ENCODE measurements at places on chromosomes 1 and 21.

GRCh38 chr1:167400359-167400953, 117.9 kb downstream of the CD247 start:
- no peak for DNase-seq

DNA sequence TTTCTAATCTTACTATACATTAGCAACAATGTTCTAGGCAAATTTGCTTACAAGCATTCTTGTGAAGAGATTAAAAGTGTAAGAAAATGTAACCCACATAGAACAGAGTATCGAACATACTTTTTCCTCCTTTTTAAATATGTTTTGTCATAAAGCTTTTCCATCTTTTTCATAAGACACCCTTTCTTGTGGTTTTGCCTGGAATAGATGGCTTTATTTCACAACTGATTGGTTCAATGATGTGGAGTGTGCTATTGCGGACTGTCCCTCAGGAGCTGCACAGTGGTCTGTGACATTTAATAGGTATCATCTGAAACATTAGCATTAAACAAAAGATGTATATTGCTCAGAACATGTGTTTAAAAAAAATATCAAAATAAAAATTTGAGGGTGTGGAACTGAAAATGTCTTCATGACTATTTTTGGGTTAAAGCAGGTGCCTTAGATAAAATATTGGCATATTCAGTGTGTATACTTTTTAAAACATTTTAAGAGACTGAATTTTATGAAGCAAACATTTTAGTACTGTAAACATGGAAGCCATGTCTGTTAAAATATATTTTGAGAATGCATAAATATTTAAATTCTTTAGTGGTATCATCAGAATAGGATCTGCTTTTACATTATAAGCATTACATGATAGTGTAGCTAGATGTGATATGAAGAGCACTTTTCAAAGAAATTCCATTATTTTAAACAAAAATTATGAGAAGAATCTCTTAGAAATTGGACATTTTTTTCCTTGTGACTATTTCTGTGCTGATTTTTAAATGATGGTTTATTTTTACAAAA, 48.3 kb upstream of the C1orf146 start:
- DNase-seq: no peak

DNA sequence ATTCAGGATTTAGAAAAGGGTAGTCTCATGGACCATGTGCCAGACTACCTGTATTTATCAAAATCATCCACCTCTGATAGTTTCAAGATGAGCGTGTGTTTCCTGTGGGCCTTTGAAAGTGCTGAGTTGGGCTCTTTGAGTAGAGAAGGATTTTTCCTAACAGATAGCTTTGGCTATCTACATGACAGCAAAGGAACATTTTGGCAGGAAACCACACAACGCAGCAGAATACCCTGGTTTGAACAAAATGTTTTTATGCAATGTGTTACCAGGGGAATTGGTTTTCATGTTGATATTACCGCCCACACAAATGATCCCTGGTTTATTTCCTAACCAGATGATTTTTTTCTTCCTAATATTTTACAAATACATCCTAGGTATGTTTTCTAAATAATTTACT, 431.4 kb downstream of the NEGR1 start:
- no peak for DNase-seq

DNA sequence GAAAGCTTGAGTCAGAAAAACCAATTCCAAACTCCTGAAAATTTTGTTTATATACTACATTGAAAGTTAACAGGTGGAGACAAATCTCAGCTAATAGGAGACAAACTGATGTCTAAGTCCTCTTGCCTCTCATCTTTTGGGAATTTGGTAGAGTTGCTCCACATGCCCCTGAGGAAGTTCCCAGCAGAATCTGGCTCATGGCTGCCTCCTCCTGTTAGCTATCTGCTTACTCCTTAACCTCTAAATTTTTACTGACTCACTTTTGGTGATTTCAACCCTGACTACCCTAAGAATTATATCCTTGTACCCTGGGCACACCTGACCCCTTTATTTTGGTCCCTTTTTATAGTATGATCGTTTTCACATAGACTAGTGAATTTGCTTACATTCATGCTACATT, 633.7 kb upstream of the USP24 start:
- no peak for DNase-seq

GRCh38 chr1:81179242-81179641, 621.5 kb upstream of the ADGRL2 start:
- no peak for DNase-seq

DNA sequence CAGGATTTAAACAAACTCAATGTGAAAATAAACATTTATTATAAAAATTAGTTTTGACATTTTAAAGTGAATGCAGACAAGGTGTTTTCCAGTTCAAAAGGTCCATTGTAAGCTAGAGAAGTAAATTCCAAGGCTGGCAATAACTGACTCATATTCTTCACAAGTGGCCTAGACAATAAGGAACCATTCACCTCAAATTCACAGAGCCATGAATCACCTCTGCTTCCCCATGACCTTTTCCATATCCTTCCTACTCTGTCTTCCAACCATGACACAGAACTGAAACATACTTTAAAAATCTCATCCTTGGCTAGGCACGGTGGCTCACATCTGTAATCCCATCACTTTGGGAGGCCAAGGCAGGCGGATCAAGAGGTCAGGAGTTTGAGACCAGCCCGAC, 24.8 kb downstream of the F11R start:
- DNase-seq: no peak

GRCh38 chr1:199920635-199921034, 106.9 kb upstream of the NR5A2 start:
- no peak for DNase-seq

GRCh38 chr1:32063261-32063681, 9.5 kb upstream of the TMEM39B start:
- DNase-seq: no peak

DNA sequence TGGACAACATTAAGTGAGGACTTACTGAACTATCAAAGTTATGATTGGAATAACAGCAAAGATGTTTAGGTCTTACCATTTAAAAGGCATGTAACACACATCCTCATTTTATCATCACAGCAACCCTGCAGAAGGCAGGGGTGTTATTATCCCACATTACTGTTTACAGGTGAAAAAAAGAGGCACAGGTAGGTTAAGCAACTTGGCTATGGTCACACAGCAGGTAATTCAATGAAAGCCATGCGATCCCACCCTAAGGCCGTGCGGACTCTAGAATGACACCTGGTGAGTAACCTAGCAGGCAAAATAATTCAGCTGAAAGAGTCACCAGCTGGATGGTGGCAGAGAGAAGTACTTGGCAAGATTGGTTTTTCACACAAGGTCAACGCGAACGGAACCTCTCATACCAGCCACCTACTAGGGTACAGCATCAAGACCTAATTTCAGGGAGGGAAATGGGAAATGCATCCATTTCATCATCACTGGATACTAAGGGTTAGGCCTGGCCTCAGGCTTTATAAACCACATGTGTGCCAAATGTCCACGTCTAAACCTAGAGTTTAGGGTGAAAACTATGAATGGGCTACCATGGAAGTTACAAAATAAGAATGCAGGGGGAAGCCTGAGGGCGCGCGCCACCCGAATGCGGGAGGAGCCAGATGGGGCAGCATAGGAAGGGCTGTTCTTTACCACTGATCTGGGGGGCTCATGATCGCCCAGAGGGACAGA, 85.3 kb downstream of the SLC66A1 start:
- no peak for DNase-seq

DNA sequence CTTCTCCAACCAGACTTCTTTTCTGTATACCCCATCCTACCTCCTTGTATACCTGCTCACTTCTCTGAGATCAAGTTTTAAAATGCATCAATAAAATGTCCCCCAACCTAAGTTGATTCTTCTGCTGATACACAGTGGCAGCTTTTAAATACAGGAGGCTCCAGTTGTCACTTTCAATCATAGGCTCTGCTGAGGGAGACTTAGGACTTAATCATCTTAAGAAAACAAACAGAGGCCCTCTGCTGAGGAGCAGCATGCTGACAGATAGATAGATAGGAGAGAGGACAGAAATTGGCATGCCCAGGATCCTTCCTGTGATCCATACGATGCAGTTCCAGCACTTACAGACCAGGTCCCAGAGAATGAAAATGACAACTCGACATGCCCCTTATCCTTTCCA, 311.0 kb upstream of the PROX1 start:
- no peak for DNase-seq

GRCh38 chr1:153789478-153790034, 14.3 kb downstream of the SLC27A3 start:
- no peak for DNase-seq

- DNase-seq: no peak
Observed at GRCh38 chr21:43771199-43771675, 4.9 kb downstream of the CSTB start.

- DNase-seq: no peak
Observed at GRCh38 chr1:99573431-99574217, 72.3 kb upstream of the PALMD start.

DNA sequence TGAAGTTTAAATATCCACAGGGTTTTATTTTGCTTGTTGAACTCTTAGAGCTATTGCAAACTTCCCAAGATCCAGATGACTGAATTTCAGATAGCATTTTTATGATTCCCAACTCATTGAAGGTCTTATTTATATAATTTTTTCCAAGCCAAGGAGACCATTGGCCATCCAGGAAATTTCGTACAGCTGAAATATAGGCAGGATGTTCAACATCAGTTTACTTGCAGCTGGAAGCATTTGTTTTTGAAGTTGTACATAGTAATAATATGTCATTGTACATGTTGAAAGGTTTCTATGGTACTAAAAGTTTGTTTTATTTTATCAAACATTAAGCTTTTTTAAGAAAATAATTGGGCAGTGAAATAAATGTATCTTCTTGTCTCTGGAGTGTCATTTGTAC, 32.8 kb upstream of the DDR2 start:
- no peak for DNase-seq

GRCh38 chr1:37656881-37657280, 22.2 kb upstream of the RSPO1 start:
- no peak for DNase-seq

DNA sequence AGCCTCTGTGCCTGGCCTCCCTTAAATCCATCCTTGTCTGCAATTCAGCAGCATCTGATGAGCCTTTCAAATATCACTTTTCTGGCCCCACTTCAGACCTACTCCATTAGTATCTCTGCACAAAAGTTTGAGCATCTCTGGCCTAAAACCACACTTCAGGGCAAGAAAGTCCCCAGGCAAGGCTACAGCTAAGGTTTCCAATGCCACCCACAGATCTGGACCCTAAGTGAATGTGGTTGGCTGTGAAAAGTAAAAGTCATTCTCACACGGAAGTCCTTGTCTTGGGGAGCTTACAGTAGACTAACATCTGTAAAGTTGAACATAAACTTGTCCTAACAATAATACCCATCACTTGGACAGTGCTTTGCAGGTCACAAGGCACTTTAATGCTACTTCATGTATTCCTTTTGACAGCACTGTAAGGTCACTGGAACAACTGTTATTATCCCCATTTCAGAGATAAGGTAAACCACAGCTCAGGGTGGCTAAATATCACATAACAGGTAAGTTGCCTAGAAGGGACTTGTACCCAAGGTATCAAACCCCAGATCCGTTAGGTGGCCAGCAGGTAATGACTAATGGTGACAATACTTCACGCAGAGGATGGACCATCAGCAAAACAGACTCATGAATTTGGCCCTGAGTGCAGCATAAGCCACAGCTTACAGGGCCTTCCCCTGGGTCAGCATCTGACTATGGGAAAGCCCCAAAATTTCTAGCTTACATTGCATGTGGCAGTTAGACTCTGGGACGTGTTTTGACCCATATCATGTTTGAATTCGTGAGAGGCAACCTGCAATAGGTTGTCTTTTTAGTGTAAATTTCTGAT, 356.0 kb downstream of the HHAT start:
- DNase-seq: no peak

DNA sequence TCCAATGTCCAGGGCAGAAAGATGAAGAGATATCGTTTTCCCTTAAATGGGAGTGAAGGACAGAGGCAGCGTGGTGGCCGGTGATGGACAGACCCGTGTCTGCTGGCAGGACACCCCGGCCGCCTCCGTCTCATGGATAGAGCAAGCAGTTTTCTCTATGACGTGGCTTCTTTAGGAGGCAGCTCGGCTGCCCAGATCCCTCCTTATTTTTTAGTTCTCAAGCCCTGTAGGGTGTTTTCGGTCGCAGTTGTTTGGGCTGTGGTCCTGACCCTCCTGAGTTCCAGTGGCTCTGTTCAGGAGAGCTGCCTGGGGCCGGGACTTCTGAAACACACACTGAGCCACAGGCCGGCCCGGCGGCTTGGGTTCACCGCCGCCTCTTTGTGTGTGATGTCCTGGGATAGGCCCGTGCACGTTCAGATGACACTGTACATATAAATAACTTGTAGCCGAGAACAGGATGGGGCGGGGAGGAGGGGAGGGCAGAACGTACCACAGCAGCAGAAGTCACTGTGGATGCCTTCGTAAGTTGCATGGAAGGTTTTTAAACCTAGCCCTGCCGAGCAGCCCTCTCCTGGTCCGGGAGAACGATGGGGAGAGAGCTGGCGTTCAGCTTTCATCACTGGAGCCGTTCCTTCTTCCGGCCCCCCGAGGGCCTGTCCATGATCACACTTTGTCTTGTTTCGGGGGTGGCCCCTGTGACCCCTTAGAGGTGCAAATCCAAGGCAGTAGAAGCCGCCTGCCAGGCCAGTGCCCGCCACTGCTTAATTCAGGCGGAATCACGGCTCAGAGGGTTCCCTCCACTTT, 65.2 kb downstream of the SIK1 start:
- no peak for DNase-seq

GRCh38 chr21:44485796-44486195, 30.5 kb downstream of the LRRC3 start:
- no peak for DNase-seq

DNA sequence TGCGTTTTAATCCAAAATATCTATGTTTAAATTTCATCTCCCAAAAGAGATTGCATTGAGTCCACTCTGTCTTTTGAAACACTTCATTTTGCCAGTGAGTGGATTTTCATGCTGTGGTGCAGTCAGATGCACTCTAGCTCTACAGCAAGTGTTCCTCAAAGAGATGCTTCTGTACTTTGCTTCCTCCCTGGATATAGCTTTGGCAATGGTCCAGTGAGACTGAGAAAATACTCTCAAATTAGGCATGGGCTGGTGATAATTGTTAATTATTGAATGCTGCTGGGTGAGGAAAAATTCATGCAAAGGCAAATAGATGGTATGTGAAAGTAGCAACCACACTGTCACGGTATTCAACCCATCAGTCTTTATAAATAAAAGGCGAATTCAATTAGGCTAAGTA, 396.9 kb downstream of the ADGRL2 start:
- DNase-seq: no peak

All from activated T-cell treated with anti-CD3 and anti-CD28 coated beads for 24 hours (primary cell).